ENCODE measurements at places on chromosomes 12 and 14. TPM values are rescaled to one million over a fixed set of nuclear protein-coding genes. Genes with fewer than 3 reads are reported as not detected.

DNA sequence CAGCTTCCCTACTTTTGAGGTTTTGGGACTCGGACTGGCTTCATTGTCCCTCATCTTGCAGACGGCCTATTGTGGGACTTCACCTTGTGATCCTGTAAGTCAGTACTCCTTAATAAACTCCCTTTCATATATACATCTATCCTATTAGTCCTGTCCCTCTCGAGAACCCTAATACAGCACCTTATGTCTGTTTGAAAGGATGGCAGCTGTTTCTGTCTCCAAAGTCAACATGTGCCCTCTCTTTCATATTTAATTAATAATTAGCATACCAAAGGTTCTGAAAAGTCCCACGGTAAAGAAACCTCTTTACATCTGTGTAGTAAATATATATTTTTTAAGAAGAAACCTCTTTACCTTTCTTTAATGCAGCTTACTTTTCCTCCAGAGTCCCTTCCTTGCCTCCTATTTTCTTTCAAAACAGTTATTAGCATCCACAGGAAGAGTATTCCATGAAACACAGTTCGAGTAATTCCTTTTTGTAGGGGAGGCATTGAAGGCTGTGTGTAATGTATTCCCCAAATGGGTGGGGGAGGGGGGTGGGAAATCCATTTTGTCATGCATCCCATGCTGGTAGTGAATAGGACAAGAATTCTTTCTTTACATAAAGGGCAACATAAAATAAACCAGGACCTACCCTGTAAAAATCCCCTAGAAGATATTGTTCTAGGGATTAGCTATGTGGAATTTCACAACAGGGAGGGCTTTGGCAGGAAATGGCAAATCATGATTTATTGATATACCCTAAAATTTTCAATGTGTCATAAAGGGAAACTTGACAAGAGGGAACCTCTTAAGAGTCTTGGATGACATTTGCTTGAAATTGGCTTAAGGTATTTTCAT is 241.5 kb downstream of the SUDS3 start:
- DNase-seq = no peak

DNA sequence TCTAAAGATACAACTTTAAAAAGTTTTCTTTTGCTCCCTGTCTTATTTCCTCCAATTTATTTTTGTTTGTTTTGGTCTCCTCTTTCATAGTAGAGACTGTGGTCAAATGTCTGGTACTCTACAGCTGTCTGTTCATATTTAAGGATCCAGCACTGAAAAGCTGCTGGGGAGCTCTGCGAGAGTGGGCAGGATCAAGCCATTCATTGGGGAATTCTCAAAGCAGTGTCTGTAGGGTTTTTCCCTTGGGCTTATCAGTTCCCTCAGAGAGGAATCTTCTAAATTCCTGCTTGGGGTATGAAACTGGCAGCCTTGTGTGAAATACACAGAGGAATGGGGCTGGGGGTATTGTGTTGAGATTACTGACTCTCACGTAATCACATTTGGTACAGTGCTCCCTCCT is 52.3 kb downstream of the FNTB start:
- DNase-seq = no peak

DNA sequence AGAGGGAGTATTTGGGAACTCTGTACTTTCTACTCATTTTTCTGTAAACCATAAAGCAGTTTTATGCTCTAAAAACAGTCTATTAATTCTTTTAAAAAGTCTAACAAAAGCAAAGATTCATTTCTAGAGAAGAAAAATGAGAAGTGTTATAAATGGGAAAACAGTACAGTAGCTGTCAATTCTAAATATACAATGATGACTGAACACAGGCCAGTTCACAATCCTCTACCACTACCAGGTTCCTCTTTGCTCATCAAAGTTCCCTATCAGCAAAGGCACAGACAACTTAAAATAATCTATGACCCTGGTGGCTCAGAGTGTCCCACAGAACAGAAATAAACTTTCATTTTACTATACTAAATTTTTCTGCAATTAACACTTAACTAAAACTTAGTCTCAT is 12.5 kb downstream of the NAA25 start:
- no peak for DNase-seq

DNA sequence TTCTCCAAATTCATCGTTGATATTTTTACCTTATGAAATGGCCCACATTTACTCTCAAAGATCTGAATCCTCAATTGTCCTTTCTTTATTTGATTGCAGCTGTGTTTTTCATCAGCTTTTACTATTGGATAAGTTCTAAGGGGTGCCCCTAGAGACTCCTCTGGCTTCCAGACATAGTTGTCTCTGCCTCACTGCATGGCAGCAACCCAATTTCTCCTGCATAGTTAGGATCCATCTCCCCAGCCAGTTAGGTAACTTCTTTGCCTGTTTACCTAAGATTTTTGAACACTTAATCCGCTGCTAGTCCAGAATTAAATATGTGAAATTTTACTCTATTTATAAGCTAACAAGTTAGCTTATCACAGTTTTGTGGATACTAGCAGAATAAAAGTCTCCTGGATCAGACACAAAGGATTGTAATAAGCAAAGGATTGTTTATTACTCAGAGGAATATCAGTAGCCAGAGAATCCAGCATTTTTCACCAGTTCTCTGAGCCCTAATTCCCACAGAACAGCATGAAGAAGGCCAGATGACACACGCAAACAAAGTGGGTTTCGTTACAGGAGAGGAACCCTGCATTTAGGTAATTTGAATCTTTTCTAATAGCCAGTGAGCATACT is 101.1 kb downstream of the BBS10 start:
- DNase-seq = peak; percentile 63

The DNAI7 gene
- total RNA-seq = 1.5 TPM

DNA sequence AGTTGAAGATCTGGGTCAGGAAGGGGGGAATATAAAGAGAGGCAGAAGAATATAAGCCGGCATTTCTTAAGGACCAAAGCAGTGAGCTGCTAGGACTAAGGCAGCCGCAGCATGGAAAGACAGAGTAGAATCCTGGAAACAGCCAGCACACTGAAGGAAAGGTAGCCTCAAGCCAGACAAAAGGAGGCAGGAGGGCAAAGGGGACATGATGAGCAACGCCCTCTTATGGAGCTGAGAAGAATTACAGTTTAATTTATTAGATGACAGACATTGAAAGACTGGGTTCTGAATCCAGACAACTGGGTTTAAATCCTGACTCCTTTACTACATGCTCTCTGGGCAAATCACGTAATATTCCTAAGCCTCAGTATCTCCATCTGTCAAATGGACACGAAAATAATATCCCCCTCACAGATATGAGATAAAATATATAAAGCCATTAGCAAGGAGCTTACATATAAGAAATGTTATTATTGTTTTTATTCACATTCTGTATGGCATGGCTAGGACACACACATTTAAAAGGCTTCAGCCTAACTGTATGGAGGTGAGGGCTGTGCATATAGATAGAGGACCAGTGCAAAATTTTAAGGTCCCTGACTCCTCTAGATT is 8.1 kb upstream of the PCED1B start:
- no peak for DNase-seq

GRCh38 chr12:67082221-67082620 is 186.9 kb upstream of the CAND1 start:
- no peak for DNase-seq
